ENCODE measurements at places on chromosomes 16 and 17.

DNA sequence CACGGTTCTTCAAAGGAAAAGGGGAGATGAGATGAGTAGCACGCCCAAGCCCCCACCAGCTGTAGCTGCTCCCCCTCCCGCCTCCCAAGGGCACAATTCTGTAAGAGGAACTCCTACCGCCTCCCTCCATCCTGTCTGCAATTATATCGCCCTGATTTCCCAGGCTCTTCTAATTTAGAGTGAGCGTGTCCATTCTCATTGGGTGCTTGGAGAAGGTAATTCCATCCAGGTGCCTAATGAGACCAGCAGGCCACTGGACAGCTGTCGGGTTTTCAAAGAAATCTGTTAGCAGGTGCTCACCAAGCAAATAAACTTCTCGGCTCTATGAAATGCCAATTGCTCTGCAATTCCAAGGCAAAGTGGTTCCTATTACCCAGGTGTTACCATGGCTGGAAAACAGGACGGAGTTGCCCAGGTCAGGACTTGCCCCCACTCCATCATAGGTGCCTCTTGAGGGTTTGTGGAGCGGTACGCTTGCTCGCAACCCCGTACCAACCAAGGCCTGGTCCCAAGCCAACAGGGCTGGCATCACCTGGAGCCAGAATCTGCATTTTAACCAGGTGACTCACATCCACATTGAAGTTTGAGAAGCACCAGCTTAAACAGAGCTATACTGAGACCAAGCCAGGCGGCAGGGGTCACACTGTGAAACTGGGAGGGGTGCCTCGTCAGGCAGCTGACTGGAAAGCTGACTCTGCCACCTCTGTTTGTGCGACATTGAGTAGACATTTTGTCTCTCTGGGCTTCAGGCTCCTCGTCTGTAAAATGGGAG lies 16.5 kb upstream of the MEAK7 start:
- DNase-seq = no peak

- no peak for DNase-seq
Measured at GRCh38 chr17:12296209-12296625, 275.5 kb downstream of the MAP2K4 start.

DNA sequence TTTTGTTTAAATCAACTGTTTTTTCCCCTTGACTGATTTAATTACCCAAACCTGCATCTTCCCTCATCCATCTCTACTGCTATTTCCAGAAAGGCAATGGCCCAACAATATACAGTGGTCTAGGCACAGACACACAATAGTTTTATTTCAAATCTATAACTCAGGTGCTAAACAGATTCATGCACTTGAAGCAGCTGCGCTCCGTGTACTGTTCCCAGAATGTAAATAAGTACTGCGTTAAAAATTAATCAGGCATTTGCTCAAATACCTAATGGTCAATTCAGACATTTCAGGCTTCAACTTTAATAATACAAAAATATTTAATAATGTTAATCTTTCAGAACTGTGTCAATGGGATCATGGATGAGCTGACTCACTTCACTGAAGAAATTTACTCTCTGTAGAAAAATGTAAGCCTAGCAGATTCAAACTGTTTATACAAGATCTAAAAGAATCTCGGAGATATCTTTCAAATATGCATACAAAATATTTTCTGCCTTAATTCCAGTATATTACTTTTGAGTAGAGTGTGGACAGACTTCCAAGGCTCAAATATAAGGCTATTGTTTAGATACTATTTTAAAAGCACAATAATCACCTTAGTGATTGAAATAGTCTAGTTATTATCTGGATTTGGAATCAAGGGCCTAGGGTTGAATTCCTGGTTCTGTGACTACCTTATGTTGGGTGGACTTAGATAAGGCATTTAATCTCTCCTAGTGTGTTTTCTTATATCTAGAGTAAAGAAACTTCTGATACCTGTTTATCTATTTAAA lies 97.4 kb upstream of the PSMD7 start:
- DNase-seq = no peak

DNA sequence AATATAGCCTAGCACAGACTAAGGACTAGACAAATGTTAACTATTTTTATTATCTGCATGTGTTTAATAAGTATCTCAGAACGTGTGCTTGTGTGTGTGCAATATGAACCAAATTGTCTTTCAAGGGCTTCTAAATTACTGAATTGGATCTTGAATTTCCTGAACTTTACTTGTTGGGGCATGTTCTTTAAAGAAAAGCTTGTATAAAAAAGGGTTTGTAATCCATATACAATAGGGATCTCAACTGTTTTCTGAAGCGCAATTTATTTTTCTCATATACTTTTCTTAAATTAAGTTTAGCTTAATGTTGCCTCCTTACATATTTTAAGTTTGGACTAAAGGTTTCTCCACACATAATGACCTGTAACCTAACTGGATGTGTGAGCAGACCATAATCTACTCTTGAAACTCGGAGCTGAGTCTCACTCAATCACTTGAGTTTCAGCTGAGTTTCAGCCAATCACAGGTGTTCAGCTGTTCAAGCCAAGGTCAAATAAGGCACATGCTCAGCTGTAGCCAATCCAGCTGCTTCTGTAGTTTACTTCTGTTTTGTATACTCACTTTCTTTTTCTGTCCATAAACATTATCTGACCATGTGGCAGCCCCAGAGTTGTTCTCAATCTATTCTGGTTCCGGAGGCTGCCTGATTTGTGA lies 72.3 kb downstream of the CDK5R1 start:
- no peak for DNase-seq

GRCh38 chr16:9407206-9407758 lies 315.8 kb downstream of the HAPSTR1 start:
- no peak for DNase-seq

DNA sequence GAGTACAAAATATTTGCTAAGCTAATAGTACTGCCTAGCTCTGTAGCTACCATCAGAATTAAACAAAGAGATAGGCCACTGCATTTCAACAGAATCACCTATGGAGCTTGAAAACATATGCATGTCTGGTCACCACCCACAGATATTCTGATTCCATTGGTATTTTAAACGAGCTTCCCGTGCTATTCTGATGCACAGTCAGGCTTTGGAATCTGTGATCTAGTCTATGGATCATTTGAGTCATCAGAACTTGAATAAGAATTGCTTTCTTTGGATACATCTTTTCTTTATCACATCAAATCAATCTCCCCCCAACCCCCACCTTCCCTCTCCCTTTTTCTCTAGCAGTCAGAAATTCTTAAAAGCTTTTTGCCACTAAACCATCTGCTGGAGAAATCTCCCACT lies 124.7 kb downstream of the NPIPB5 start:
- no peak for DNase-seq

- DNase-seq = no peak
Measured at GRCh38 chr16:87701505-87701921, 64.3 kb downstream of the KLHDC4 start.

GRCh38 chr17:78817123-78817522 lies 23.5 kb downstream of the USP36 start:
- DNase-seq = no peak

GRCh38 chr16:56547120-56547948 lies 17.5 kb upstream of the MT4 start:
- peak; percentile 76 for DNase-seq

DNA sequence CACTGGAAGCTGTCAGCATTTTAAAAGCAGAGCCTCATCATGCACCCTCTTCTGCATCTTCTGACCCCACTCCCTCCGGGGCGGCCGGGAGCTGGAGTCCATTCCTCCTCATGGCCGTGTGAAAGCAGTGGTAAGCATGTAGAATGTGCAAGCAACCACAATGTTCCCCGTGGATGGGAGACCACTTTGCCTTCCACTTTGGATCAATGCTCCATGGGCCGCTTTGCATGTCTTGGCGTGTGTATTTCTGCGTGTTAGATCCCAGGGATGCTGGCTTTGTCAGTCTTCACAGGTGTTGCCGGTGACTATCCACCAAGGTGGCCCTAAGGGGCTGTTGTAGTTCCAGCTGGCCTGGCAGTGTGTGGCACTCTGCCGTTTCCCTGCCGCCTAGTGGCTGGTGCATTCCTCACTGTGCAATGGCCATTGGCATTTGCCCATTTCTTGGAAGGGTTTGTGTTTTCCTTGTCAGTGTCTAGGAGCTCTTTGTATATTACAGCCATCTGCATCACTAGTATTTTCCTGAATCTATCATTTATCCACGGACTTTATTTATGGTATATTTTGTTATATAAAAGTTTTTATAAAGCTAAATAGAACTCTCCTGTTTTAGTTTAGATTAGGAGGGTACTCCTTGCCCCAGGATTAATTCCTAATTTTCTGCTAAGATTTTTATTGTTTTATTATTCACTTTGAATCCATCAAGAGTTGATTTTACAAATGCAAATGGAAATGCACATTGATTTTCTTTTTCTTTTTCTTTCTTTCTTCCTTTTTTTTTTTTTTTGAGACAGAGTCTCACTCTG lies 5.8 kb upstream of the ALDH3A1 start:
- peak; percentile 31 for DNase-seq

DNA sequence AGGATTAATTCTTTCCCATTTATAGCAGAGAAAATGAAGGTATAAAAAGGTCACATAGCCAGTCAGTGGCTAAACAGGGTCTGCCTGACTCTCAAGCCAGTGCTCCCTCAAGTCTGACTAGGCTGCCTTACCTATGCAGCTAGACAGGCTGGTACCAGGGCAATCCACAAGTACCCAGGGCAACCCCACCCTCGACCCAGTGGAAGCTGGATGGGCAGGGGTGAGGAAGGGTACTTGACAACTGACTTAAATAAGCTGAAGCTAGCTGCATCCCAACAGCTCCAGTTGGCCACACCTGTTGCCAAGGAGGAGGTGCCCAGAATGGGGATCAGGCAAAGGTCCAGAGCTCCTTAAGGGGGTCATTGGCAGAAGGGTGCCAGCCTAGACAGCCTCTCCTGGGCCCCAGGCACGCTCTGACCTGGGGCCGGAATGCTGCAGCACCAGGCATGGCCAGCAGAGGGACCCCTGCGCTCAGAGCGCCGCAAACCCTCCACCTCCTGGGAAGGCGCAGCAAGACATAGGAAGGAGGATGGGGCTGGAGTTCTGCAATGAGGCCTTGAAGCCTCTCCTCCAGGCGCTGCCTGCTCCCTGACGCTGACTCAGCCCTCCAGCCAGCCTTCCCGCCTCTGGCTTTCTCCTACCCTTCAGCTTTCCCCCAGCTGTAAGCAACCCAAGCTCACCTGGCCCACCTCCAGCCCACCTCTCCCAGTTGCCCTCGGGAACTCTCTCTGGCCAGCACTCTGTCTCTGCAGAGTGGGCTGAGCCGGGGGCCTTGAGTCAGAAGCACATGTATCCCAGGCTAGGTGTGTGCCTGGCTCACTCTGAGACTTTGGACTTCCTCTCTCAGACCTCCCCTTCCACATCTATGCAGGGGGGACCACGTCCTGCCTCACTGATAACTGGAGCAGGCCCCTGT lies 28.8 kb downstream of the MPP2 start:
- peak; percentile 48 for DNase-seq

DNA sequence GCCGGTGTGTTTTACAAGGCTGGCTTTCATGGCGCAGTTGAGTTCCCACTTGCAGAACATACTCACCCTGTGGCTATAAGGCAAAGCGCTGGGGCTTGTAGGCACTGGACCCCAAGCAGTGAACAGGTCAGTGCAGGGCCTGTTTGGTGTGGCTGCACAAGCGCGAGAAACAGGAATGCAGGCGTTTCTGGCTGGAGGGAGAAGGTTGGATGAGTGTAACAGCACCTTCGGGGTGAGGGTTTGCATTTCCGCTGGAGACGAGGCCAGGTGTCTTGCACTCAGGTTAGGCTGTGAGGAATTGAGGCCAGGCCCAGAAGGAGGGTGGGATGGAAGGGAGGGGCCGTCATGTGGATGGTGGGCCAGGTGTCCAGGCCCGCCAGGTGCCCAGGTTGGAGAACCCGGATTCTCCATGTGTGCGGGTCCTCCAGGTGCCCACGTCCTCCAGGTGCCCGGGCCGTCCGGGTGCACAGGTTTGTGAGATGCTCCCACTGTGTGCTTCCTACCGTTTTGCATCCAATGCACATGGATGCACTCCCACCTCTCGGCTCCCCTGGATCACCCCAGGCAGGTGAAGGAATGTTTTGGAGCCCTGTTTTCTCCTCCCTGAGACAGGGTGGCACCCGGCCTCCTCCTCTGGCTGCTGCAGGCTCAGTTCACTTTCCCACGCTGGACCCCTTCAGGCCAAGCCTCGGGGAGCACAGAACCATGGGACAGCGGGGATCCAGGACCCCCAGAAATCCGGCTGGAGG lies 46.0 kb downstream of the SLC7A5 start:
- DNase-seq = no peak

- peak; percentile 28 for DNase-seq
Measured at GRCh38 chr17:29149431-29150064, 30.6 kb downstream of the MYO18A start.

- DNase-seq = no peak
Measured at GRCh38 chr16:22330326-22330725, 33.1 kb downstream of the POLR3E start.

DNA sequence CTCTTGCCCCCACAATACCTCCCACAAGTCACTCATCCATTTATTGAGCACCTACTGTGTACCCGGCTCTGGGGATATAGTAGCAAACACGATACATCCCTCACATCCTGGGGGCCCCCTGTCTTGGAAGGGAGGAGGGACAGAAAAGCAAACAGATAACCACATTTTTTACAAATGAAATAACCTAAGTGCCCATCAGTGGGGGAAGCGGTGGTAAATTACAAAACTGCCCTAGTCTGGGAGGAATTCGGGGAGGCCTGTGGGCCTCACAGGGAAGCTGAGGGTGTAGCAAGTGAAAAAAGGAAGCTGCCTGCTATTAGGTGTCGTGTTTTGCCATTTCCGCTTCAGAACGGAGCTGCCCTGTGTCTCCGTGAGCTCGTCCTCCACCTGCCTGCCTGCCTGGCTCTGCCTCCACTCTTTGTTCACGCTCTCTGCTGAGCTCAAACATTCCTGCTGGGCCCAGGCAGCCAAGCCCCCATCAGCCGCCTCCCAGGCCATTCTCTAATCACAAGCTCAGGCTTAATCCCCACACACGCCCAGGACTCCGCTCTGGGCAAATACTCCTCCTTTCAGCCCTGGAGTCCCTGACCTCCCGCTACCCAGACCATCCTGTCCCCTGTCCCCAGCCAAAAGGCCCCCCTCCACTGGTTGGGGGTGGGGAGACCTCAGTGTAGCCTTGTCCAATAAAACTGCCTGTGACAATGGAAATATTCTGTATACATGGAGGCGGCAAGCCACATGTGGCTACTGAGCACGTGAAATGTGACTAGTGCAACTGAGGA lies 10.2 kb upstream of the SEC14L5 start:
- no peak for DNase-seq

DNA sequence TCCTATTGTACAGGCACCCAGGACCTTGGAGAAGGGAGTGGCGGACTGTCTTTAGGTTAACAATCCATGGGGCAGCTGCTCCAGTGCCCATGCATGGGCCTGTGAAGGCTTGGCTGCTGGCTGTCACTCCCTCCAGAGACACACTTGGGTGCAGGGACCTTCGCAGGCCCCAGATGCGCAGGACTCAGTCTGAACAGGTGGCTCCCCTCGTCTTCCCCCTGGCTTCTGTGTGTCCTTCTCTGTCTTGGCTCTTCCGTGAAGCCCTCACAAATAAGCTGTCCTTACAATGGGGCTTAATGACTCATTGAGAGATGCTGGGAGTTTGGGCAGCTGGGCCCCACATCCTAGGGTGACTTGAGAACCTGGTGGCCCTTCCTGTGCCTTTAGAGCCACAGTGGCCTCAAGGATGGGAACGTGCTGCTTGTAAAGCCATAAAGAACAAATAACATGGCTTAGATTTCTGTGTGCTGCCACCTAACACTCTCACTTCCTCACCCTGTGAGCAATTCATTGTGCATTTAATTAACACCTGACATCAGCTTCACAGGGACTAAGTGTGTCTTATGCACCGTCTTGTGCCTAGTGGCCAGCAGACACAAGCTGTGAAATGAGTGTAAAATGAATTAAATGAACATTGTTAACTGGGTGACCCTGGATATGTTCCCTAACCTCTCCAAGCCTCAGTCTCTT lies 340.7 kb downstream of the SNX29 start:
- no peak for DNase-seq

GRCh38 chr16:59163371-59164055 lies 429.4 kb upstream of the GOT2 start:
- no peak for DNase-seq

All from anterior cingulate cortex (tissue), 58 donors.